Activated CD8-positive, alpha-beta memory T cell treated with anti-CD3 and anti-CD28 coated beads, Interleukin-2, amount 50 U/mL, for 4 hours (primary cell): ENCODE measurements at places on chromosomes 6 and 20.

GRCh38 chr20:64222851-64223525, 32.6 kb upstream of the PCMTD2 start:
- DNase-seq, result no peak

- no peak for DNase-seq
These were observed 49.7 kb upstream of the TIAM2 start for GRCh38 chr6:154945271-154945890.

- no peak for DNase-seq
These were observed 381 bp upstream of the PEX7 start for GRCh38 chr6:136822046-136822375.

DNA sequence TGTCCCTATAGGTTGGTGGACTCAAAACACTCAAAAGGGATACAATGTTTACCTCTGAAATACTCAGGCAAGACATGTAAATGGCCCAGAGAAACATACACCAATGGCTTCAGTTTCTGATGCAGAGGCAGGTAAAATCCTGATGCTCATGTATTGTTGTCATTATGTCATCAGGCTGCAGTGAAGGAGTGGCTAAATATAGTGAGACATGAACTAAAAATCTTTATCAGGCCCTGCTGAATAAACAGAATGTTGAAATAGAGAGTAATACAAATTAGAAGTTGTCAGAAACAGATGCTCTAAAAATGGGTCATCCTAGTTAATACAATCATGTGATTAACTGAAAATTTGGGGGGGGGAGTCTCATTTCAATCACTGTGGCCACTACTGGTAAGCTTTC, 20.4 kb downstream of the PTPRK start:
- no peak for DNase-seq

DNA sequence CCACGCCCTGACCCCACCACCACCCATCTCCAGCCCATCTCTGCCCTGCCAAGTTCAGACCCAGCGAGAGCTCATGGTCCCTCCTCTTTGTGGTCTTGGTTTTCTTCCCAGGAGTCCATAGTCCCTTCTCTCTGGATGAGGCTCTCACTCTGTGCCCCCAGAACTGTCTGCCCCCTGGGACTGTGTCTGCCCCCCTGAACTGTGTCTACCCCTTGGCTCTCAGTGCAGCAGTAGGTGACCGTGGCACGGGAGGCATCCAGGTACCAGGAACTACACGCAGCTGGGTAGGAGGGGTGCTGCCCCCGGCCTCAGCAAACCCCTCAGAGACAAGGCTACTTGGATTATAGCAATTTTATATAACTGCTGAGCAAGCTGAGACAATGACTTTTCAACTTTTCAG, 23.6 kb downstream of the PRR18 start:
- no peak for DNase-seq

GRCh38 chr6:105374010-105374420, 28.9 kb downstream of the PREP start:
- DNase-seq, result no peak

- no peak for DNase-seq
These were observed 69.0 kb upstream of the ZNF184 start for GRCh38 chr6:27541933-27542297.

- no peak for DNase-seq
These were observed 37.0 kb upstream of the PKHD1 start for GRCh38 chr6:52124126-52125121.

GRCh38 chr6:40340957-40341356, 246.2 kb downstream of the LRFN2 start:
- no peak for DNase-seq

- DNase-seq, result peak; percentile 23
These were observed 6.8 kb downstream of the SCAND1 start for GRCh38 chr20:35947489-35947888.

GRCh38 chr6:31473780-31474761, 23.9 kb upstream of the MICB start:
- DNase-seq, result no peak

DNA sequence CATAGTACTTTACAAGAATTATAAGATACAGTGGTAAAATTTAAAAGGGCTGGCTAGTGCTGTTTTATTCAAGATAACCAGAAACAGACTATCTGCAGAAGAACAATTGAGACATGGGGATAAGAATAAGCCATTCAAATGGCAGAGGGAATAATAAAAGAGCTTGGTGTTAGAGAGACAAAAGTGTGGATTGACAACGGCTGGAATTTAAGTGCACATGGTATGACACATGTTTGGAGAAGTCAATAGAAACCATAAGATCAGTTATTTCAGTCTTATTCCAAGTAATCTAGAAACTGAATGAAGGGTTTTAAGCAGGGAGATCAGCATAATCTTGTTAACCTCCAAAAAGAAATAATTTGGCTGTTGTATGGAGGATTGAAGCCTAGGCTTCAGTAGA, 1205.5 kb upstream of the CITED2 start:
- DNase-seq, result no peak

- DNase-seq, result no peak
These were observed 10.0 kb downstream of the TRAM2 start for GRCh38 chr6:52566853-52567279.

DNA sequence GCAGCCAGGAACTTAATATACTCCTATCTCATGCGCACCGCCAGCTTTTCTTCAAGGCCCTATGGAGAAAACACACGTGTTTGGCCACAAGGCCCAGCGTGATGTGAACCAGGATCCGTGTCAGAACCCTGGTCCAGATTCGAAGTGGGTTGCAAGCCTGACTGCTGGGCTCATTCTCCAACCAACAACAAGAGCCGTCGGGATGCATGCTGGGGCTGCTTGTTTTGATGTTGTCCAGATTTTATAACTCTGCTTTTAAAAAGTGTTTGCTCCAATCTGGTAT, 463 bp upstream of the SLC22A2 start:
- no peak for DNase-seq

- no peak for DNase-seq
These were observed 173.6 kb downstream of the SASH1 start for GRCh38 chr6:148516217-148516616.

DNA sequence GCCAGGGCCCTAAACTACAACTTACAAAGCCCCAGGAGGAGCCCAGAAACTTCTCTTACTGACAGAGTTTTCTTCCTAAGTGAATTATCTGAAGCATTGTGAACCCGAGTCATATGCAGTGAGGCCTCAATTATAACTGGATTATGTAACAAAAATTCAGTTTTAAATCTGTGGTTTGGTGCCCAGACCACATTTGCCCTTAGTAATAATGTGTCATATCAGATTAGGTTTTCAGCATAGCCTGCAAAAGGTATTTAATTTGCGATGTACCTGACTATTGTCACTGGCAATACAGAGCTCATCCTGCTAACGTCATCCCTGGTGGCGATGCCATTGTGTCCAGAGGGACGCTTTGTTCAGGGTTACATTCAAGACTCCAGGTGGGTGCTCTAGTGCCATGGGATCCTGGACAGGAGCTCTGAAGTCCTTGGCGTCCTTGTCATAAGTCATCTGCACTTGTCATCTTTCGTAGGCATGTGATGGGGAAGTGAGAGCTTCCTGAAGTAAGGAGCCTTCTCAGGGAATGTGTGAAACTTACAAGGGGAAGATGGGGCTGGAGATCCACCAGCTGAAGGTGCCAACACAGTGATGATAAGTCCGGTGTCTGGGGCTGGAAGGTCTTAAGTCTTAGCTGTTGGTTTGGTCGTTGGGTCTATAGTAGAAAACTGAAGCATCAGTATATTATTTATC, 65.1 kb downstream of the HIVEP1 start:
- no peak for DNase-seq

DNA sequence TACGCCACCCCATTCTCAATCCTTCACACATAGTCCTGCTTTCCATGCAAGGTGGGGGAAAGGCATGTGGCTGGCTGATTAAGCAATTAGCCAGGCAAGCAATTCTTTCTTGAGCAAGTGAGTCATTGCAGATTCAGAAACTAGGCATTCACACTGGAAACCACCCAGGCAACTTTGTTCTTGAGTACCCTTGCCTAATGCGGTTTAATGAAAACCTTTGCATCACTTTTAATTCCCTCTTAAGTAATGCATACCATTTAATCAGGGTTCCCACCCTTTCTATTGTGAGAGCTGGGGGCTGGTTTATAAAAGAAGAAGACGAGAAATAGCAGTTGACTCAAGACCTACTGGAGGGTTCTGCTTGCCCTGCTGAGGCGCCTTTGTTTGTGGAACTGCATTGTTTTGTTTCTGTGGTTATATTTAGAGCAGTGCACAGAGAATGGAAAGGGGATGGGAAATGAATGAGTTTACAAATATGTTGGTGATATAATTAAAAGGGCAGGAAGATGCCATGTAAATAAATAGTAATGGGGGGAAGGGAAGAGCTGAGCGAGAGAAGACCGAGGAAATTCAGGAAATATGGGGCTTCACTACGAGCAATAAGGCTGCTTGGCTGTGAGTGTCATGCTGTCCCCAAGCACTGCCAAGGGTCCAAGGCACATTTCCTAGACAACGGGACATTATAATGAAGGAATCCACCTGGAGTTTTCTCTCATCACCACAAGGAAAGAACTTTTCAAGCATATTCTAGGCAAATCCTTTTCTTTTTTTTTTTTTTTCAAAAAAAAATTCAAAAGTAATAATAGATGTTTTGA, 48.8 kb upstream of the TSHZ2 start:
- DNase-seq, result no peak

DNA sequence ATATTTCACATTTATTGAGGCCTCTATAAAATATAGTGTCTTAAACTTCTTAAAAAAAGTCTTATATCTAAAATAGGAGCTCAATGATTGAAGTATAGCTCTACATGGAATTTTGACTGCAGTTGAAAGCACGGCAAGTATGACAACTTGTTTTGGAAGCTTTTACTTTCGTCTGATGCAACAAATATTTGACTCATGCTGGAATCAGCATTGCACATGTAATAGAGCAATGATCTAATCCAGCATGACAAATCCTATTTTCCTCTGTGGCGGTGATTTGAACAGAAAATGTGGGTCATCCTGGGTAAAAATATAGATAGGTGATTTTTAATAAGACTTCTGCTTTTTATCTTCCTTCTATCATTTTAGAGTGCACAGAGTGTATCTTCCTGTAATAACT, 111.6 kb downstream of the TINAG start:
- DNase-seq, result no peak

DNA sequence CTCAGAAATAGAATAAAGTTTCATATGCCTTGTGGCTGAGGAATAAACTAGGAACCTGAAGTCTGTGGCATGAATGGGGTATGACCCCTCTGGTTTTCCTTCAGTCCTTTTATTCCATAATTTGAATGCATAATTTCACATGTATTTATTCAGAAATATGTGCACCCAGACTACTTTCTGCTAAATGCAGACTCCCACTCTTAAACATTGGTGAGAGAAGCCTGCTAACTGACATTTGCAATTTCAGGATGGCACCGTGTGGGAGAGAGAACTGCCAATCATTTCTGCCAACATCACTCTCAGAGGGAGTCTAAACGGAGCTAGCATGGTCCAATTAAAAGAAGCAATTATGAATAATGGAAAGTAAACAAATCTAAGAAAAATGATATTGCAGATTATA, 141.3 kb downstream of the ADGRB3 start:
- no peak for DNase-seq

DNA sequence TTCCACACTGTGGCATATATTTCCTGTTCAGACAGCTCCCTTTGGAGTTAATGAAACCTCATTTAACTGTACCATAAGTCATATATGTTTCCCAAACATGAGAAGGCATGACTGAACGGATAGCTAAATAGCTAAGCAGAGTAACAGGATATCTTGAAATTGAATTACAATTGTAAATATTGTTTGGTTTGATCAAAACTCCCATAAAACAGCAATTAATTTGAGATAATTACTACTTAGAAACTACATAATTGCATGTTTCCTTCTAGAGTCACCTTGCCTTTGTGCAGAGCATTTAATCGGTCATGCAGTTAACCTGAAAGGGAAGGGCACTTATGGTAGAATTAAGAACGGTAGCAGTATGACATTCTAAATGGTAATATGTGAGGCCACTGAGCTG, 179.0 kb upstream of the MAP3K7 start:
- DNase-seq, result no peak

DNA sequence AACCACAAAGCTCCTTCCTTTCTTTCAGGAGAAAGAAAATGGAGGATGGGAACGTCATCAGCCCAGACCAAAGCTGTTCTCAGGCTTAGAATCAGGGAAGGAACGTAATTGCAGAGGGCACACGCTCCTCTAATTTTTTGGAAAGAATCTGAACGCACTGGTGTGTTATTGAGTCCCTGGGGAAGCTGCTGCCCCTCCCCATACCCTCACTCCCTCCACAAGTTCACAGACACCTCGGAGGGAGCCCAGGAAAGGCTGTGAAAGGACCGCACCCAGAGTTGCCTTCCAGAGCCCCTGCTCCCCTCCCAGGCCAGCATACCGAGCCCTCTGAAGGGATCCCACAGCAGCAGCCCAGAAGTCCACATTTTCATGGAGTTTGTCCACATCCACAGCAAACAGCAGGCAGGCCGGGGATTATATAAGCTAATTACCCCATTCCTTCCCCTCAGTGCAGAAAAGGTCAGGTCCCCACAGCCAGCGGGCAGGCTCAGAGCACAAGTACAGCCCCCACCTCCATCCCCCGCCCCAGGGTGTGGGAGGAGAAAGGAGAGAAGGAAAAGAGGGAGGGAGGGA, 53.7 kb downstream of the ANKRD60 start:
- no peak for DNase-seq

- DNase-seq, result no peak
These were observed 5.2 kb upstream of the PLCB1 start for GRCh38 chr20:8126841-8127378.

- no peak for DNase-seq
These were observed 144.0 kb upstream of the PHACTR3 start for GRCh38 chr20:59460352-59460751.

DNA sequence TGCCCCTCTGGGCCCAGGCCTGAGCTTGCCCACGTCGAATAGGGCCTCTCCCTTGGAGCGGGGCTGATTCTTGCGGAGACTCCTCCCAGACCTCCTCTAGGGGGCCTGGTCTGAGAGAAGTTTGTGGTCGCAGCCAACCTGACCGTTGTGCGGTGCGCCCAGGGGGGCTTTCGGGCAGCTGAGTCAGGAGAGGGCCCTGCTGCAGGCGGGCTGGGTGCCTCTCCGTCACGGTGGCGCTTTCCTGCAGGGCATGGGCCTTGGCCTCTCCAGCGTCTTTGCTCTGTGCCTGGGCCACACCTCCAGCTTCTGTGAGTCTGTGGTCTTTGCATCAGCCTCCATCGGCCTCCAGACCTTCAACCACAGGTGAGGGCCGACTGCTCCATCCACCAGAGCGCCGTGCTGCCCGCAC, 12.9 kb downstream of the SLC17A9 start:
- DNase-seq, result no peak
